Stimulated activated CD4-positive, alpha-beta T cell treated with anti-CD3 and anti-CD28 coated beads, Interleukin-15, amount 100 ng/mL, for 24 hours (primary cell): ENCODE measurements at places on chromosomes 16 and 17.

GRCh38 chr17:57210972-57211411 lies 45.3 kb upstream of the MSI2 start:
- DNase-seq: no peak

DNA sequence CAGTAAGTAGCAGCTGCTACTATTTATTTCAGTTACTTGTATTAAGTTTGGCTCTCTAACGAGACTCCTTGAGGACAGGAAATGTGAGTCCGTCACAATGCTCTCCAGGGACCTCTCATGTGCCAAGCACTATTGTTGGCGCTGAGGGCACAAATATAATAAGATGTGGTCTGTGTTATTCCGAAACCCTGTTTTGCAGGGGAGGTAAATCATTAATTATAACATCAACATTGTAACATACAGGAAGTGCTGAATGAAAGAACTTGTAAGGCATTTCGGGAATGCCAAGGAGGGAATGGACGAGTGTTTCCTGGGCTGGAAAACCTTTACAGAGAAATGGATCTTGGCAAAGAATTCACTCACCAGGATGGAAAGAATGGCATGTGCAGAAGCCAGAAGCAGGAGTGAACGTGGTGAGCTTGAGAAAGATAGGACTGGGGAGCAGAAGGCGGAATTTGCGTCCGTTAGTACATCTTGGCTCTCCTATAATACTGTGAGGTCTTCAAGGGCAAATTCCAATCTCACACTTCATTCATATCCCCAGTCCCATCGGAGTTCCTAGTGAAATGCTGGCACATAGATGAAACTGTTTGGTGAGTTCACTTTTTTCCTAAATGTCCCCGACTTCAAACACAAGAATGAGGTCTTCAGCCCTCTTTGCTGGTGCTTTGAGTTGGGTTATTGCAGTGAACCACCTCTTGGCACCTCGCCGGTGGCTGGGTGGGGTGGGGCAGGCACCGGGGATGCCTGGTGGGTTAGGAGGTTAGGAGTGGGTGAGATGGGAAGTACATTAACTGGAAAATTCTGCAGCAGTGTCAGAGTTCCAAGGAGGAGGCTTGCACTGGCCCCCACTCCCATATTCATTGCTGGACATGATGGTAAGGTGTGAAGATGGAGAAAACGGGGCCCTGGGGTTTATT lies 11.5 kb downstream of the TAC4 start:
- no peak for DNase-seq

GRCh38 chr16:4053301-4053845 lies 62.9 kb downstream of the ADCY9 start:
- DNase-seq: no peak

GRCh38 chr16:88940862-88941817 lies 35.9 kb downstream of the CBFA2T3 start:
- DNase-seq: peak; percentile 40

DNA sequence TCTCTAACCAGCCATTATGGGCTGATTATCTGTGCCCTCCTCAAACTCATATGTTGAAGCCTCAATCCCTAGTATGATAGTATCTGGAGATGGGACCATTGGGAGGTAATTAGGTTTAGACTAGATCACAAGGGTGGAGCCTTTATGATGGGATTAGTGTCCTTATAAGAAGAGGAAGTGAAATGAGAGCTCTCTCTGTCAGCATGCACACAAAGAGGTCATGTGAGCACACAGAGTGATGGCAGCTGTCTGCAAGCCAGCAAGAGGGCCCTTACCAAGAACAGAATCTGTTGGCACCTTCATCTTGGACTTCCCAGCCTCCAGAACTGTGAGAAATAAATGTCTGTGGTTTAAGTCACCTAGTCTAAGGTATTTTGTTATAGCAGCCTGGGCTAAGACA lies 101.9 kb downstream of the PCTP start:
- DNase-seq: no peak

DNA sequence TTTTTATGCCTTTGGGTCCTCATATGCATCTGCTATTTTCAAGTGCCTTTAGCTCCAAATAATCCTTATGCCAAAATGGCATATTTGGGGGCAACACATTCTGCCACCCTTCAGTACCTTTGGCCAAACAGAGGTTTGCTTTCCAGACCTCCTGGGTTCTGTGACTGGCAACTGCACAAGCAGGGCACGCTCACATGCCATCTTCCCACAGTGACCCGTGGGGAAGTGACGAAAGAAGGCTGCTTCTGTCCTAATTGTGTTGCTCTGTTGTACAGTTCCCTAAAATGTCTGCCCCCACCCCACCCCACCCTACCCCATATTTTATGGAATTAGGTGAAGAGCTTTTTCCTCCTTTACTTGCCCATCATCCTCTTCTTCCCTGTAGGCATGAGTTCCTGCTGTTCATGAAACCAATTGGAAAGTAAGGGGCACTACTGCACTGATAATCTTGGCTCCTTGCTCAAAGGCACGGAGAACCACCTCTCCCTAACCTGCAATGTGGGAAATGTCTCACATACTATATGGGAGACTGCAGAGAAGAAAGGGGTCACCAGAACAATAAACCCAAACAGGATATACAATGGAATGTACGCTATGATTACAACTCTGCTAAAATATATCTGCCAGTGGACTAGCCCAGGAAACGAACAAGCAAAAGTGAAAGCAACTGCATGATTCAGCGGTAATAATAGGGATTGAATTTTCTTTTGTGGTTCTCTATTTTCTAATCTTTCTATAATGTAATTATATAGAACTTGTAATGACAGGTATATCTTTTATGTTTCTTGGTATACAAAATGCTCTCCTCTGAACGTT lies 3.3 kb upstream of the SLFN12L start:
- DNase-seq: peak; percentile 62
